ENCODE measurements at places on chromosomes 1 and 21.

GRCh38 chr1:96016219-96016618 lies 705.4 kb upstream of the PTBP2 start:
- DNase-seq, result no peak

- no peak for DNase-seq
Measured at GRCh38 chr1:154324241-154324640, 1.1 kb upstream of the ATP8B2 start.

- no peak for DNase-seq
Measured at GRCh38 chr1:172778456-172779455, 119.9 kb downstream of the FASLG start.

- no peak for DNase-seq
Measured at GRCh38 chr1:27528818-27529703, 39.1 kb upstream of the WASF2 start.

DNA sequence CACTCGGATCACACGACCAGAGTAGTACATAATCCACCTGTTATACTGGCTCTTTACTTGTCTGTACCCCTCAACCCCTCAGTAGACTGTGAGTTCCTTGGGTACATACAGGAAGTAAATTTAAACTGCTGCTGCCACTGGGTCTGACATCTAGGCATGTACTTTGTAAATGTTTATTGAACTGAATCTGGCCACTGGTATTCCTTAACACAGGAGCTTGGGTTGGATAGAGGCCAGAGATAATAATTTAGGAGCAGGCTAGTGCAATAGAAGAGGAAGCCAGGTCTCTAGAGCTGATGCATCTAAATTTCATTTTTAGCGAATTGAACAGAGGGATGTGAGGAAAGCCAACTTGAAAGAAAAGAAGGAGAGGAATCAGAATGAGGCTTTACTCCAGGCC lies 12.4 kb downstream of the TTC4 start:
- DNase-seq, result no peak

- no peak for DNase-seq
Measured at GRCh38 chr1:65420590-65421350, at the start of the genes LEPR and LEPROT. Gene LEPR (plus strand): TSS chr1:65420668. CDS start chr1:65565566, 144,898 bp downstream. Gene LEPROT (plus strand): TSS chr1:65420668. CDS start chr1:65420725, 57 bp downstream.

GRCh38 chr1:240280560-240281322 lies 189.1 kb downstream of the FMN2 start:
- DNase-seq, result no peak

- no peak for DNase-seq
Measured at GRCh38 chr1:228050571-228051231, 31.8 kb upstream of the ARF1 start.

DNA sequence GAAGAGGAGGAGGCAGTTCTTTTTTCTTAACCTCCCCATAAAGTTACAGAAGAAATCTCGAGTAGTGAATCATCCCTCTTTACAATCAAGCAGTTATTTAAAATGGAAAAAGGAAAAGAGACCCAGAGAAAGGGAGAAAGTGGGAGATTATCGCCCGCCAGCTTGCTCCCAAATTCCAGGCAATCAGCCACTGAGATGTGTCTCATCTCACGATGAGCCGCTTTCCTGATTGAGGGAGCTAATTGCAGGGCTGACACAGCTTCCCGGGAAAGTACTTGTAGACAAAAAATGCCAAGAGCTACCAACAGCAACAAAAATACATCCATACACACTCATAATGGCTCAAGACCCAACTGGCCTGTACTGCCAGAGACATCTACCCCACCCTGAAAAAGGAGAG lies 191.6 kb upstream of the ZC3H12A start:
- DNase-seq, result no peak
